HFFc6 (cell line): ENCODE measurements at places on chromosomes 7 and 10. TPM values are rescaled to one million over a fixed set of nuclear protein-coding genes. Genes with fewer than 3 reads are reported as not detected.

DNA sequence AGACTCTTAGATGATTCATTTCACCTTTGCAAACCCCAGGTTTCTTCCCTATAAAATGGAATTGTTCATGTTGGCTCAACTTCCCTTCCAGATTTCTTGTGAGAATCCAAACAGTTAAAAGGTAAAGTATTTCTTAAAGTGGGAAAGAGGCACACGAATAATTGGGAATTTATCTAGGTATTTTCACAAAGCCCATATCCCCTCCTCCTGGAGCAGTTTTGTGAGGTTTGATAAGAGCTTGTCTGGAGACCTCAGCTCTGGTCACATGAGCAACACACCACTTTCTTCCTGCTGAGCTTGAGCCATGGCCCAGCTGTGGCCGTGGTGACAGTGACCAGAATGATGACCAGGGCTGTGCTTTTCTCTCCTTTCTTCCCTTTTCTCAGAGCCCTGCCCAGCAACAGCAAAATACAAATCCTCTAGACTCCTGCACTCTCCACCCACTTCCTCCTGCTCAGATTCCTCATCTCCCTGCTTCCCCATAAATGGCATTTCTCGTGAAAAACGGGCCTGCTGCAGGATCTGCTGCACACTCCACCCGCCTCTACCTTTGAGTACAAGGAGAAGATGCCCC lies 87.7 kb downstream of the PIK3CG start:
- peaks cover 9% of the 10 kb centered on the region; the same call in 1 of the 2 replicates for H3K4me1 ChIP-seq
- H3K36me3 ChIP-seq: no peaks in the 10 kb centered on the region
- H3K27me3 ChIP-seq: peaks cover 25% of the 10 kb centered on the region
- no peak overlapping the region for H3K27ac ChIP-seq

Gene CCDC172
- total RNA-seq: not detected in 3 replicates

Gene VWDE
- total RNA-seq: not detected in 3 replicates

GRCh38 chr10:14821635-14822375 lies 16.0 kb downstream of the CDNF start:
- H3K4me3 ChIP-seq: no peak overlapping the region
- peaks cover 31% of the 10 kb centered on the region for H3K4me1 ChIP-seq
- no peak overlapping the region; the same call in 1 of the 2 replicates for H3K27ac ChIP-seq
- DNase-seq: no peak

- no peaks in the 10 kb centered on the region for H3K27me3 ChIP-seq
- H3K4me3 ChIP-seq: no peak overlapping the region
These were observed 753.3 kb downstream of the NXPH1 start for GRCh38 chr7:9186730-9187129.

DNA sequence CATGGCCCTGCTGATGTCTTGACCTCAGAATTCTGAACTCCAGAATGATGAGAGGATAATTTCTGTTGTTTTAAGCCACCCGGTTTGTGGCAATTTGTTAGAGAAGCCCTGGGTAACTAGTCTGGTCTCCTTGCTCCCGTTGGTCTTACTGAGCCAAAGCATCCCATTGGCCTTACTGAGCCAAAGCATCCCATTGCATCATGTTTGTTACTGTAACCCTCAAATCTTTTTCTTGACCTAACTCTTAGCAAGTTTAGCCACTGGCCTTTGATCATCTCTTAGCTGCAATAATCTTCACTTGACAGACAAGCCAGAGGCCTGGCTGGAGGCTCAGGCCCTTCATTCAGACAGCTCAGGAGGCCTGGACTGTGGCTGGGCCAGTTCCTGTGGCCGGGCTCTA lies 21.8 kb downstream of the TBXAS1 start:
- H3K27ac ChIP-seq: no peak overlapping the region
- no peak overlapping the region for H3K4me3 ChIP-seq
- peaks cover 16% of the 10 kb centered on the region for H3K27me3 ChIP-seq
- peaks cover 15% of the 10 kb centered on the region for H3K4me1 ChIP-seq
- no peak for DNase-seq
- H3K36me3 ChIP-seq: peaks cover 4% of the 10 kb centered on the region
